Stimulated activated CD8-positive, alpha-beta memory T cell treated with anti-CD3 and anti-CD28 coated beads, Interleukin-15, amount 100 ng/mL, for 4 hours (primary cell): ENCODE measurements at places on chromosomes 3 and 15.

GRCh38 chr3:187998611-187999010, 155.3 kb upstream of the LPP start:
- DNase-seq: no peak

DNA sequence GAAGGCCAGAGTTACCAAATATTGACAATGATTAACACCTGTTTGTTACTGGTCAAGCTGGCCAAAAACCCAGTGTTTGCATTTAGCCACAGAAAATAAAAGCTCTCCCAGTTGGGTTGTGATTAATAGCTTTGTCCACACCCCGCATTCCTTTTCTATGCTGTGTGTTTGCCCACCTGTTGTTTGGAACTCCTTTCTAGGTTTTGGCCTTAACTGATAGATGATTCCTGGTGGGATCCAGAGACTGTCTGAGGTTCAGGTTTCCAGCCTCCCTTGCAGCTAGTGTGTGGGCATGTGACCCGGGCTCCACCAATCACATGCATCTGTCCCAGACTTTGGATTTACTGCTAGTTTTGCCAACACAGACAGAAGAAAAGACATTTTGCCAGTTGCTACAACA, 83.8 kb downstream of the PTPRG start:
- DNase-seq: no peak

GRCh38 chr15:31197497-31198414, 96.2 kb upstream of the TRPM1 start:
- no peak for DNase-seq

- DNase-seq: no peak
These were observed 3.6 kb downstream of the STOML1 start for GRCh38 chr15:73988445-73988969.

DNA sequence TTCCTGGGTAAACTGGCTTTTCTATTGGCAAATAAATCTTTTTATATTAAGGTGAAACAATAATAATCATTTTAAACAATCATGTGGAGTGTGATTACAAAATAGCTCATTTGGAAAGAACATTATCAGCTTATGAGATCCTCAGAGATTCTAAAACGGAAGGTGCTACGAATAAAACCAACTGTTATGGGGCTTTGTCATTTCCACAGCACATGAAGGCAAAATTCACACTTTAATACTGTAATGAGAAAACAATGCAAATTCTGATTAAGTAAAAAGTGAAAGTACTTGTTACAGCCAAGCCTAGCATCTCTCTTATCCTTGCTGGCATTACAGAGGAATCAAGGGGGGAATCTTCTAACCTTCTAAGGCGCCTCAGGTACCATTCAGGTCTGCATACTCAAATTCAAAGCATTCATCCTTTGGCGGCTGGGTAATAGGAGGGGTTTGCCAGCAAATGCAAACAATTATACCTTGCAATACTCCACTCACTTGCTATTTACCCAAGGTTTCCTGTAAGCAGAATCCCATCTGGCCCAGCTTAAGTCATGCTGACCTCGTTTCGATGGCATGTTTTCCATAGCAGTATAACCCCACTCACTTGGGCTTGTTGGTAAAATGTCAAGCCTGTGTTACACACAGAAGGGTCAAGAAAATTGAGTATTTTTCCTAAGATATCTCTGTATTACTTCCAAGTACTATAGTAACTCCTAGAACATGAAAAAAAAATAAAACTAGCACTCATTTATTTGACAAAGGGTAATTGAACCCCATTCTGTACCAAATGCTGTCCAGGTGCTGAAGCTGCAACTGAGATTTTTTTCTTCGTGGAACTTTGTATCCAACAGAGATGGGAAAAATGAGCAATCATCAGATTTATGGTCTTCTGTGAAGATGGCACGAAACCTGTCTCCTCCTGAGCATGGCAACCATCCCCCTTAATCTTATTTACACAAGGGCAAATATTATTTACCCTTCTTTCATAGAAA, 183.7 kb upstream of the LMCD1 start:
- DNase-seq: no peak

GRCh38 chr3:127578802-127579201, 11.7 kb downstream of the TPRA1 start:
- no peak for DNase-seq

DNA sequence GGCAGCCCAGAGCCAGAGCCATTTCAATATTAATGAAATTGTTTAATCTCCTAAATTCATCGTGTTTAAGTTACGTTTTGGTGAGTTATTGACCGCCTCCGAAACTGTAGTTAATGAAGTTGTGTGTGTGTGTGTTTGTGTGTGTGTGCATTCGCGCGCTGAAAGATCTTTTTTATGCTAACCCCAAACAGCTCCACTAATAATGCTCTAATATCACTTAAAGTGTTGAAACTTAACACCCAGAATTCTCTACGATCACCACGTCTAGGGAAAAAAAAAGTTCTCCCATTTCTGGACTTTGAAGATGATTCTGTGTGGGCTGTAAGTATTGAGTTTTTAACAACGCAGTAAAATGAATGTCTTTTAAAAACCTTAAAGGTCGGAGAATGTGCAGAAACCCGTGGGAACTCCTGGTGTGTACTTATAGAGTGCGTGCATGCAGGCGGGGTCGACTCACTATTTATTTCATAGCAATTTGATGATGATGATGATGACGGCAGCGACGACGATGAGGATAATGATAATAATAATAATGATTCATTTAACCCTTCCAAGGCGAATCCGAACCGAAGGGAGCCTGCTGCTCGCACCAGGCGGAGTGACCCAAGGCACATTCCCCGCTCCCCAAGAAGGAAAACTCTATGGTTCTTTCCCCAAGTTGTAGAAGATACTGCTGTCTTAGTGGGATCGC, 1.4 kb upstream of the FOXB1 start:
- DNase-seq: no peak

GRCh38 chr3:172824229-172824628, 73.7 kb downstream of the ECT2 start:
- no peak for DNase-seq

DNA sequence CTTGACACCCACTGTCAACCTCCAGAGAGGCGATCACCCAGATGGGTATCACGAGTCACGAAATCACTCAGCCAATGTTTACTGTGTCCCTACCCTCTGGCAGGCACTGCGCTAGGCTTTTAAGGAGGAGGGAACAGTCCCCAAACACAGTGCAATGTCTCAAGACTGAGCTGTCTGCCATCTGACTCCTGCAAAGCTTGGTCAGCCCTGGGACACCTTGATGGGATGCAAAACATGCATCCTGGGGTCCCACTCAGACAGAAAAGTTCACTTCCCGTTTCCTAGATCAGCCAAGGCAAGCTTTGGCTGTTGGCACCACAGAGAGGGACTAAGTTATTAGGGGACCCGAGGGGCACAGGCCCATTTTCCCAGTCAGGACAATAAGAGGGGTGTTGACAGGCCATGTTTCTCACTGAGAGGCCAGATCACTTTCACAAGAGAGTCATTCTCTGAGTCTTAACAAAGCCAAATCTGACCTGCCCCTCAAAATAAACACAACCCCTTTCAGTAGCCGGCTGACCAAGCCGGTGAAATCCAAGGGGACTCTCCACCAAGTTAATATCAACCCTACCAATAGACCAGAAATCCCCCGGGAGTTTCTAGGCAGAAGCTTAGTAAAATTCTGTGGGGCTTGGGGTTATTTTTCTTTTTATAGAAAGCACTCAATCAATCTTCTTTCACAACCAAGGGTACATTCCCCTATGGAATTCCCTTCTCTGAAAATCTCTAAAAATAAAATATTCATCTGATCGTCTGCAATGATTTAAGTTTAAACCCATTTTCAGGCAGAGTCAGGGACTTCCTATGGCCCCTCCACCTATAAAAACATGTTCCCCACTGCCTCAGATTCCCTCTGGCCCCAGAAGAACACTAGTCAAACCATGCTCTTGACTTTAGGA, 3.5 kb downstream of the RFTN1 start:
- no peak for DNase-seq

DNA sequence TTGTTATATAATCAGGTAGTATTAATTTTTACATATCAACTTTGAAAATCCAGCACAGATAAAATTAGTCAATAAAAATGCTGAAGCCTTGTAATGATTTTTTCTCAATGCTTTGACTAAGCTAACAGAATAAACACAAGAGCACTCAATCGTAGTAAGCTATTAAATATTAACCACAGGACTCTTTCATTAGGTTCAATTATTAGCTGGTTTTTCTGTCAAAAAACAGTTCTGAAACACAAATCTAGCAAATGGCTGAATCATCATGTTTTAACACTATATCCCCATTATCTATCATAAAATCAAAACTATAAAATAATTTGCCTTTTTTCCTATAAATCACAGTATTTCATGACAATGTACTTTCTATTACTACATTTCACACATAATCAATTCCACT, 69.6 kb downstream of the PLOD2 start:
- no peak for DNase-seq
